ENCODE measurements at places on chromosomes 1 and 21.
A peak's percentile ranks its signal among the peaks of the same experiment; 100 is the strongest.

DNA sequence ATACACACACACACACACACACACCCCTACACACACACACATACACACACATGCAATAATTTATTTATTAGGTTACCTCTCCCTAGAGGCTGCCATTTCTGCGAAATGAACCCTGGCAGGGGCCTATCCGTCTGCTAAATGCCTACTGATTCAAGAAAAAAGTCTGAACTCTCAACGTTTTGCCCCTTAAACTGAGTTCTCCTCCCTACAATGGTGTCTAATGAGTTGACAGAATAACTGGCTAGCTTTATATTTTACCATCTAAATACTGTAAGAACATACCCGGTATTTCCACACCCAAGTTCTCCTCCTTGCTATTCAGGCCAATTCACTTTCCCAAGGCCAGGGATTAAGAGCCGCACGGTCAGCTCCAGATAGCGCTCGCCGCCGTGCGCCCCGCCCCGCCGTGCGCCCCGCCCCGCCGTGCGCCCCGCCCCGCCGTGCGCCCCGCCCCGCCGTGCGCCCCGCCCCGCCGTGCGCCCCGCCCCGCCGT is 339 bp upstream of the RNPC3 start:
- DNase-seq, result peak; percentile 33

DNA sequence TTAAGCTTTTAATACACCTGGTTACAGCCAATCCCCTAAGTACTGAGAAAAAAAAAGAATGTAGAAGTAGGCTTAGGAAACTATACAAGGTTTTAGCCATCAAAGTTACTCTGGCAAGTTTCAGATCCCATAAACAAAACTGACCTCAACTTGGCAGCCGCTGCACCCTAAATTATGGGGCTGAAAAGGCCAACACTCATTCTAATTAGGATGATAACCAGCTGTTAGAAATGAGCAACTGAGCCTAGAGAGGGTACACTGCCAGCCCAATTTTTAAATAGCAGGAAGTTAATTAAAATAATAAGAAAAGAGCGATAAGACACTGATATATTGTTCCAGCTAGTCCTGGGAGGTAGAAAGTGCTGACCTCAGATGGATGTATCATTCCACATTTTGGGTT is 105.7 kb upstream of the VAV3 start:
- DNase-seq, result no peak

- DNase-seq, result no peak
Measured at GRCh38 chr1:233229288-233229687, 66.2 kb downstream of the PCNX2 start.

DNA sequence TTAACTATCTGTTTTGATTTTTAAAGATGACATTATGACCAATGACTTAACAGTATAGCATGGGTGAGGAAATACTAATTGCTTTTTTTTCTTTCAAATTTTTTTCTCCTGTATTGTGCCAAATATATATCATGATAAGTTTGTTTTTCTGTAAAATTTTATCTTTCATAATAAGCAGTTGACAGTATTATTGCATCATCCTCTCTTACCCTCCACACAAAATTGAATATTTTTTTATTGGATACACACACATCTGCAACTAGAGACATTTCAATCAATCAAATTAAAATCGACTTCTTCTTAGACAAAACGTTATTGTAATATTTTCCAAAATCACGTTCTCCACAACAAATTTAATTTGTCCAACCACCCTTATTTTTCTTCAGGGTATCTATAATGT is 330.4 kb upstream of the BRINP3 start:
- no peak for DNase-seq

DNA sequence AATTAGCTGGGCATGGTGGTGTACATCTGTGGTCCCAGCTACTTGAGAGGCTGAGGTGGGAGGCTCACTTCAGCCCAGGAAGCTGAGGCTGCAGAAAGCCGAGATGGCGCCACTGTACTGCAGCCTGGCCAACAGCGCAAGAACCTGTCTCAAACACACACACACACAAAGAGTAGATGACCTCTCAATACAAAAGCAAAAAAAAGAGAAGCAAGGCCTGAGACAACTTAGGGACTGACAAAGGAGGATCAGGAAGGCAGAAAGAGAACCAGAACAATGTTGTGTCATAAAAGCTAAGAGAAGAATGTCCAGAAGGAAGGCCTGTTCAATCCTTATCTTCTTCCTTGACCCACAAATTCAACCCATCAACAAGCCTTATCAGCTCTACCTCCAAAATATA is 18.5 kb downstream of the WASF2 start:
- DNase-seq, result no peak

DNA sequence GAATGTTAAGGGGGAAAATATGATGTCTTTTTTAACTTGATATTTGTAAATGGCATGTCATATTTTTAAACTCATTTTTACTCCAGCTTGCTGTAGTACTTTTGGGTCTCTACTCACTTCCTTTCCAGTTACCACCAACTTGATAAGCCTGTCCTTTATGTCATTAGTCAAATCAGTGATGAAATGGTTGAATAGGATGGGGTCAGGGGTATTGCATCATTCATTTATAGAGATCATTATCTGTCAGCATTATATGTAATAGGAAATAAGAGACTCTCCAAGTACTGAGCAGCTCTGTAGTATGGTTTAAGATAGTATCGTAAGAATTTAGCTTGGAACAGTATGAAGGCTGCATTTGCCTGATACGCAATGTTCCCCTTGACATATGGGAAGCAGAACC is 227.3 kb downstream of the BRINP3 start:
- DNase-seq, result no peak

GRCh38 chr1:116851846-116852245 is 57.9 kb upstream of the PTGFRN start:
- DNase-seq, result no peak

GRCh38 chr1:1599030-1599934 is 653 bp downstream of the FNDC10 start:
- DNase-seq, result no peak

DNA sequence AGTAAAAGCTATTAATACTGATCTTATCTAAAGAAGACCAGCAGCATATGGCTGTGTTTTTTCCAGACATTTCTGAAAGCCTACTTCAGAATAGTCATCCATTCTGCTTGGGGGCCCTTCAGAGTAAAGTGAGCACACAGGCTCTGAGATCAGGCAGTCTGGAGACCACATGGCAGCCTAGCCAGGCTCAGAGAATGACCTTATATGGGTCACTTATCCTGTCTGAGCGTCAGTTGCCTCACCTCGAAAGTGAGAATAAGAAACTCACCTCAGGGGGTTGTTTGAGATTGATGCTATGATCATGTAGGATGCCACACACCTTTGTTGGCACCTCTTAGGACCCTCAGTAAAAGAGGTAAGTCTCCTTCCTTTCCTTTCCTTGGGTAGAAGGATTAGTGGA is 270.4 kb downstream of the GRIK1 start:
- DNase-seq, result no peak

DNA sequence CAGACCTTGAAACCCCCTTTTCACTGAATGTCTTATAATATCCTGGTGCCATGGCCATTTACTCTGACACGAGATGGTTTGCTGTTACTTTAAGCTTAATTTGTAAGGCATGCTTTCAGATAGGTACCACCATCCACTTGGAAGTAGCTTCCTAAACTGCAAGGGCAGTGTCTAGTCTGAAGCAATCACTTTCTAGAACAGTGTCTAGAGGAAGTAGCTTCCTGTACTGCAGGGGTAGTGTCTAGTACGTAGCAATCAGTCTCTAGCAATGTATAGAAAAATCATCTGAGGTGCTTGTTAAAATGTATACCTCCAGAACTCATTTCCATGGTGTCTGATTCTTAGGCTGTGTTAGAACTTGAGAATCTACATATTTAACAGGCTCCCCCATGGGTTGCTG is 42.5 kb downstream of the ZBTB40 start:
- no peak for DNase-seq

GRCh38 chr1:207883660-207884250 is 27.2 kb downstream of the CD34 start:
- no peak for DNase-seq

DNA sequence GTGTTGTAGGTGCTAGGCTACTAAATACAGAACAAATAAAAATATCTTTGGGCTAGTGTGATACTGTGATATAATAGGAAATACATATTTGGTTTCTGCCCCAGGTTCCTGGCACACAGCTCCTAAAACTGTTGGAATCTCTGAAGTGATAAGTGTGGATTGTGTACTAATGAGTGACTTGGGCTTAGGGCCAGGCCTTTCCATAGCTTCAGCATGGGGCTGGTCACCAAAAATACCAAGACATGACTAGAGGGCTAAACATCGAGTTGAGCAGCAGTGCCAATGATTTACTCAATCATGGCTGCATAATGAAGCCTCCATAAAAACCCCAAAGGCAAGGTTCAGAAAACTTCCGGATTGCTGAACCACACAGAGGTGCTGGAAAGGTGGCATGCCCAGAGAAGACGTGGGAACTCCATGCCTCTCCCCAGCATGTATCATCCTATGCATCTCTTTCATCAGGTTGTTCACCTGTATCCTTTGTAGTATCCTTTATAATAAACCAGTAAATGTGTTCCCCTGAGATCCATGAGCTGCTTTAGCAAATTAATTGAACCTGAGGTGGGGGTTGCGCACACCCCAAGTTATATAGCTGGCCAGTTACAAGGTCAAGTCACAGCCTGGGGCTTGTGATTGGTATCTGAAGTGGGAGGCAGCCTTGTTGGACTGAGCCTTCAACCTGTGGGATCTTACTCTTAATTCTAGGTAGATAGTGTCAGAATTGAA is 51.6 kb downstream of the ZMYM4 start:
- DNase-seq, result no peak

DNA sequence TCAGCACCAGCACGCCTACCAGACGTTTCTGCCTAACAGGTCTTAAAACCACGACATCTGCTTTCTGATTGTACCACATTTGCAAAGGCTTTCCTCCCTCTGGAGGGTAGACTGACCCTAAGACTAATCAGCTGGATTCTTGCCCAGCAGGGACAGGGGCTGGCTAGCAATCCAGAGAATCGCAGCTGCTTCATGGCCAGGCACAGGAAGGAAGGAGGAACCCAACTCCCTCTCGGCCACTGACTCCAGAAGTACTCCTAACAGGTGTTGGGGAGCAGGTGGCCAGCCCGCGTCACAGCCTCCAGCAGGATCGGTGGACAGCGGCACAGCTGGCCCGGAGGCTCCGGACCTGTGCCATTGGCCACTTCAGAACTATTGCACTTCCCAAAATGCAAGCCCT is 180.8 kb downstream of the NPHP4 start:
- DNase-seq, result no peak

DNA sequence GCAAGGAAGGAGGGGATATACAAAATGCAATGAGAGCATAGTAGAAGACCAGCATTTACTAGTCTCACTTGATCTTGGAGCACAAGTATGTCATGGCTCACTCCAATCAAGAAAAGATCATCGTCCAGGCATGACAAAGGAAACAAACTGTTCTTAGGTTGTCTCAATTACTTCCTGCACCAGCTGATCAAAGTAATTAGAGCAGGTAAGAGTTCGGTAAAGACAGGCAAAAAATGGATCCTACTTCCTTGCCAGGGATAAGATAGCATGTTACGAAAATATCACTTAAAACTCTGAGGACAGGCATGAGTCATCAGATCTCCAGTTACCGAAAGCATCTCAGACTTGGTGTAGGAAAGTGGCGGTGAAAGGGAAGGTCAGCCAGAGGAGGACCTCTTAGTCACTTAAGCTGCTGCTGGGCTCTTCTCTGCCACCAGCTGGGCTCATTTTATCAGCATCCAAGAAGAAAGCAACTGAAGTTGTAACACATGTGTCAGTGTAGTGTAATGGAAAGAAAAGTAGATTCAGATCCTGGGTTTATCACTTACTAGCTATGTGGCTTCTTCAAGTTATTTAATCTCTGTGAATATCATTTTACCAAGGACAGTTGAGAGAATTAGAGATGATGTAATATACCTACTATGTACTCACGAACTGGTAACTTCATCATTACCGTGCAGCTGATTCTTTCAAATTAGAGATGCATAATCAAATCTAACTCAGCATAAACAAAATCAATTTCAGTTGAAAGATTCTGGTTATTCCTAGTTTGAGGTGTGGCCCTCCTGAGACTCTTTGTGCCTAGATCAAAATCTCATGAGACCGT is 46.8 kb downstream of the XCL1 start:
- DNase-seq, result peak; percentile 86

DNA sequence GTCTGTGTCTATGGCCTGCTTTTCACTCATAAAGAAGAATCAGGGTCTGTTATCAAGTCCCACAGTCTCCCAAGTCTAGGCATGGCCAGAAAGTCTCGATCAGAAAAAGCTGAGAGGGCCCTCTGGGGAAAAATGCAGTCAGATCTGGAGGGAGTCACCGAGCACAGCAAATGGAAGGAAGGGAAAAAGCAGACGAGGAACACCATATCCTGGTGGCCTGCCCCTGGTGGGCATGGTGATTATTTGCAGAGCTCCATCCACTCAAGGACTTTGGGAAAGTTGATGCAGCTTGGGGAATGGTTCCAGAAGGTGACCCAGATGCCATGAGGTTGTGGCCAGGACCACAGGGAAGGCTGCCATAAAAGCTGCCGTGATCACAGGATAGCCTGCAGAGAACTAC is 189.1 kb downstream of the CLIC6 start:
- DNase-seq, result no peak

DNA sequence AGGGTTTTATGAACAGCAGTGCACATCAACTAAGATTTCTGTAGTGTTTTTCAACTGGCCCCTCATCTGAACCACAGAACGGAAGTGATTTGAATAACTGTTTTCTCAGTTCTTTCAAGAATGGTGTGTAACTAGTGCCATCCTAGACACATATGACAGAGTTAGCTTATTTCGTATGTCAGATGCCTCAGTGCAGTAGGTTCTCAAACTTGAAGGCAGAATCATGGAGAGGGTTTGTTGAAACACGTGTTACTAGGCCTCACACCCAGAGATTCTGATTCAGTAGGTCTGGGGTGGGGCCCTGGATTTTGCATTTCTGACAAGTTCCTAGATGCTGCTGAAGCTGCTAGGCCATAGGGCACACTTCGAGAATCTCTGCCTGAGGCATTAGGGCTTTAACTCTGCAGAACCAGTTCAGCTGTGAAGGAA is 49.0 kb downstream of the SCCPDH start:
- no peak for DNase-seq

GRCh38 chr1:45393718-45394302 is 53.6 kb upstream of the MUTYH start:
- no peak for DNase-seq

DNA sequence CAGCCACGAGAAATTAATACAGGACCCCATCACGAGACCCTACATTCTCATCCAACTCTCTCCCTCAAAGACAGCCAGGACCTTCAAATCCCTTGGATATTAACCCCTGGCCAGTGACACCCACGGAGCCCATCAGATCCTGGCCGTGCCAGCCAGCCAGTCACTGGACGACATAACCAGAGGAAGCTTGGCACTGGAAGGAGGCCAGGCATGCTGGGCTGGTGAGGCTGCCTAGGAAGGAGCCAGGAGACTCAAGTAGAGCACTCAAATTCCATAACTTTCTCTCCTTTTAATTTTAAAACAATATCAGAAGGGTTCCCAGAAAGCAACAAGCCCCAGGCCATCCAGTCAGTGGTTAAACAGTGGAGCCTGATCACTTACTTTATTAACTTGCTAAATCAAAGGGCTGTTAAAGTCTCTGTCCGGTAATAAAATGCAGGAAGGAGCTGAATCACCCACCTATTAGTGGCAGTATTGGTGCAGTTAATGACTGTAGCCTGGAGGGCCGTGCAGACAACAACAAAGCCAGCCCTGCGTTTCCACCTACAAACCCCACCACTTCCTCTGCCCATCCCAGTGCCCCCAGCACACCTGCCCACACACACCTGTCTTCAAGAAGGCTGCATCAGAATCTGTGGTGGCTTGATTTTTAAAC is 78.0 kb downstream of the HIVEP3 start:
- DNase-seq, result no peak
